ENCODE measurements at places on chromosomes 5 and 9. TPM values are rescaled to one million over a fixed set of nuclear protein-coding genes. Genes with fewer than 3 reads are reported as not detected.
A peak's percentile ranks its signal among the peaks of the same experiment; 100 is the strongest.

- H3K4me1 ChIP-seq = no peaks in the 10 kb centered on the region
- no peak overlapping the region for H3K27ac ChIP-seq
- no peaks in the 10 kb centered on the region for H3K36me3 ChIP-seq
- H3K27me3 ChIP-seq = no peaks in the 10 kb centered on the region
- no peak overlapping the region for H3K4me3 ChIP-seq
Measured at GRCh38 chr5:63398346-63398745, 563.9 kb downstream of the HTR1A start.

- H3K4me1 ChIP-seq = no peaks in the 10 kb centered on the region
- H3K4me3 ChIP-seq = no peak overlapping the region
- DNase-seq = no peak
Measured at GRCh38 chr5:132136906-132137305, 63.3 kb downstream of the CSF2 start.

DNA sequence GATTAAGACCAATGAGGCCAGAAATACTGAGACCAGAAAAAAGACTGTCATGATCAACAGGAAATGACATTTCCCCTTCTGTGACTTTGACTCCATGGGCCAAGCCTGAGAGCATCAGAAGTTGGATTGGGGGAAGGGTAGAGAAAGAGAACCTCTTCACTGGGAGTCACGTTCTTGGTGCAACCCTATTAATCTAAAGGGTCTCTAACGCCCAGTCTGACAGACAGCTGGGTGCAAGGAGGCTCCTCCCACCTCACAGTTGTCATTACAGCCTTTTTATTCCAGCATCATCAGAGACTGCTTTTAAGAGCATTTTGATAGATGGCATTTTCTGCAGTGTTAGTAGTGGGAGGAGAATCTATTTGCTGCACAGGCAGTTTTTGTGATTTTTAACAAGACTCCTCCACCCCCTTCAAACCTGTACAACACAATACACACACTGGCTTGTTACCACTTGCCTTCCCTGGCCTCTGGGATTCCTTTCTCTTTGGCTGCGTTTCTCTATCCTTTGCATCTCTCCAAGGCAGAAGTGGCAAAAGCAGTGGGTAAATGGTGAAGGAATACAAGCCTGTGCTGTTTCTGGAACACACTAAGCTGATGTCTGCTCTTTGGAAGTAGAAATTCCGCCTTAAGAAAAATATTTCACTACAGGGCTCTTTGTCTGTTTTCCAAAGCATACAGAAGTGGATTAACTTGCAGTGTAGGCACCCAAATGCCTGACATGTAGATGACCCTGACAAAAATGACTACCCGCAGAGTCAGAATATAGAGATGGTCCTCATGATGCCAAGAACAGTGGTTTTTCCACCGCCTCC is 310.4 kb upstream of the ZNF608 start:
- no peak for DNase-seq
- no peaks in the 10 kb centered on the region for H3K27me3 ChIP-seq
- no peaks in the 10 kb centered on the region for H3K36me3 ChIP-seq
- H3K4me1 ChIP-seq = no peaks in the 10 kb centered on the region
- no peak overlapping the region for H3K27ac ChIP-seq
- no peak overlapping the region for H3K4me3 ChIP-seq

DNA sequence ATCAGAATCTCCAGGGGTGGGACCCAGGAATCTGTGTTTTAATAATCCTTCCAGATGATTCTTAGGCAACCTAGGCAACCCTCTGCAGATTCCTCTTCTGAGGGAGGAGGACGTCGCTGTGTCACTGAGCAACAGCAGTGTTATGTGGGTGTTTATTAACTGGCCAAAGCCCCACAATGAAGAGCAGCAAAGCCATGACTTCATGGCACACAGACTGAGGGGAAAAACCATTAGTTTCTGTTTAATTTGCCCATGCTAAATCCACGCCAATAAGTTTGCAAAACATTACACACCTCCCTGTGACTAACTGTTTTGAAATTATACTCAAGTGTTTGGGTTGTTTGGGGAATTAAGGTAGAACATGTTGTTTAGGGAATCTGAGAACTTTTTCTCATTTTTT is 83.7 kb upstream of the TMED7 start:
- H3K27ac ChIP-seq = no peak overlapping the region
- H3K27me3 ChIP-seq = no peaks in the 10 kb centered on the region
- no peaks in the 10 kb centered on the region for H3K36me3 ChIP-seq
- DNase-seq = no peak
- no peak overlapping the region for H3K4me3 ChIP-seq

DNA sequence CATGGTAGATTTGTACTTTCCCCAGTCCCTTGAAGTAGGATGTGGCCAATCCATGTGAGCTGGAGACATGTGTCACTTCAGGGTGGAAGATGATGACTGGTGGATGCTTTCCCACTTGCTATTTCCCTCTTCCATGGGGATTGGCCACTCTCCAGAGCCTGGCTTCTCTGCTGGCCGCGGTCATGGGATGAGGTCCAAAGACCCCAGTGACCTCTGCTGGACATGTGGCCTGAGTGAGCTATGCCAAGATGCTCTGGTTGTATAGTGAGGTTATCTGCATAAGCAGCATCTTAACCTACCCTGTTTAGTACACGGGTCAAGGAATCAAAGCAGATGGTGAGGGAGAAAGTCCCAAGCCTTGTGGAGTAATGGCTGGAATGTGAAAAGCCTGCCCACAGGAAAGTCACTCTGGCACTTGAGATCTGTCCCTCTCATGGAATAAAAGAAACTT is 47.1 kb downstream of the SH3PXD2B start:
- no peaks in the 10 kb centered on the region for H3K36me3 ChIP-seq
- H3K4me3 ChIP-seq = no peak overlapping the region
- H3K27ac ChIP-seq = no peak overlapping the region
- peaks cover 34% of the 10 kb centered on the region for H3K4me1 ChIP-seq
- peaks cover 14% of the 10 kb centered on the region for H3K27me3 ChIP-seq

GRCh38 chr5:168842571-168843205 is 263.5 kb upstream of the PANK3 start:
- no peaks in the 10 kb centered on the region for H3K27me3 ChIP-seq
- no peak overlapping the region for H3K27ac ChIP-seq
- no peaks in the 10 kb centered on the region for H3K4me1 ChIP-seq
- no peak for DNase-seq
- no peaks in the 10 kb centered on the region for H3K36me3 ChIP-seq
- no peak overlapping the region for H3K4me3 ChIP-seq

DNA sequence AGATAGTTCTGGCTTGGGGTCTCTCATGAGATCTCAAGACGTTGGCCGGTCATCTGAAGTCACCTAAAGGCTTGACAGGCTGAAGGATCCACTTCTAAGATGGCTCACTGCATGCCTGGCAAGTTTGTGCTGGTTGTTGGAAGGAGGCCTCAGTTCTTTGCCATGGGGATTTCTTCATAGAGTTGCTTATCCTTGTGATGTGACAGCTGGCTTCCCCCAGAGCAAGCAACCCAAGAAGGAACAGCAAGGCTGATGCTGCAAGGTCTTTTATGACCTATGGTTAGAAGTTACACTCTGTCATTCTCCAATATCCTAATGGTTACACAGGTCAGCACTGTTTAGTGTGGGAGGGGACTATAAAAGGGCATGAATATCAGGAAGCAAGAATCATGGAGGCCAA is 20.7 kb upstream of the GRPEL2 start:
- H3K4me3 ChIP-seq = no peak overlapping the region
- H3K27me3 ChIP-seq = no peaks in the 10 kb centered on the region

- no peaks in the 10 kb centered on the region for H3K27me3 ChIP-seq
- H3K4me1 ChIP-seq = peaks cover 96% of the 10 kb centered on the region
- DNase-seq = no peak
- H3K4me3 ChIP-seq = no peak overlapping the region
- peaks cover 30% of the 10 kb centered on the region for H3K36me3 ChIP-seq
- peak overlapping the region; percentile 58 for H3K27ac ChIP-seq
Measured at GRCh38 chr9:128916204-128916603, 4.6 kb upstream of the PHYHD1 start.

GRCh38 chr5:154860765-154861164 is 2.3 kb downstream of the CNOT8 start:
- H3K4me1 ChIP-seq = peaks cover 67% of the 10 kb centered on the region
- DNase-seq = no peak
- H3K27ac ChIP-seq = peak overlapping the region; percentile 98
- H3K27me3 ChIP-seq = no peaks in the 10 kb centered on the region

- H3K4me3 ChIP-seq = no peak overlapping the region
- no peaks in the 10 kb centered on the region for H3K4me1 ChIP-seq
- no peak overlapping the region for H3K27ac ChIP-seq
- no peaks in the 10 kb centered on the region for H3K36me3 ChIP-seq
- no peaks in the 10 kb centered on the region for H3K27me3 ChIP-seq
Measured at GRCh38 chr9:111250875-111251842, 78.9 kb downstream of the OR2K2 start.

DNA sequence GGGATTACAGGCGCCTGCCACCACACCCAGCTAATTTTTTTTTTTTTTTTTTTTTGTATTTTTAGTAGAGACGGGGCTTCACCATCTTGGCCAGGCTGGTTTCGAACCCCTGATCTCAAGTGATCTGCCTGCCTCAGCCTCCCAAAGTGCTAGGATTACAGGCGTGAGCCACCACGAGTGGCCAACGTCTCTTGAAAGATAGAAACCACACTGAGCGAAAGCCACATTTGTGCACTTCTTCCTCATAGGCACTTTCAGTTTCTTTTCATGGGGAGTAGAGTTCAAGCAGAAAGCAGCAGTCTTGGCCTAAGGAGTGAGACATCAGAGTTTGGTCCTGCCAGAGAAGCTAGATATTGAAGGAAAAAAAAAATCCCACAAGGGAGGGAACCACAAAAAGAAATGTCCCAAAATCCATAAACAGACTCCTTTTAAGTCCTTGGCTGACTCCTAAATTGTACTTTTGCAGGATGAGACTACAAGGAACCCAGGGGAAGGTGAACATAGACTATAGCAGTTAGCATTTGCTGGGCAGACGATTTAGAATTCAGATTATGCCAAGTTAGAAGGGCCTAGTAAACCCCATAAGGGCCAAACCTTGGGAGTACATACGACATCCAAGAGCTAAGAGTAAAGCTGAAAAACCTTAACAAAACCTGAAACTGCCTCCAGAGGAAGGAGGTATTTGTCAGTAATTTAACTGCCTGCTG is 43.9 kb upstream of the GLIPR2 start:
- no peak for DNase-seq
- H3K36me3 ChIP-seq = no peaks in the 10 kb centered on the region
- peaks cover 23% of the 10 kb centered on the region for H3K4me1 ChIP-seq
- H3K27me3 ChIP-seq = no peaks in the 10 kb centered on the region

- H3K27ac ChIP-seq = no peak overlapping the region
- no peaks in the 10 kb centered on the region for H3K4me1 ChIP-seq
- no peak for DNase-seq
- no peaks in the 10 kb centered on the region for H3K27me3 ChIP-seq
- H3K36me3 ChIP-seq = no peaks in the 10 kb centered on the region
Measured at GRCh38 chr9:69317894-69318293, 7.1 kb upstream of the ENTREP1 start.

- H3K4me1 ChIP-seq = no peaks in the 10 kb centered on the region
- no peaks in the 10 kb centered on the region for H3K36me3 ChIP-seq
- no peak overlapping the region for H3K4me3 ChIP-seq
- H3K27ac ChIP-seq = no peak overlapping the region
Measured at GRCh38 chr9:96430377-96430776, 12.2 kb upstream of the ZNF367 start.

- H3K36me3 ChIP-seq = peaks cover 98% of the 10 kb centered on the region
- no peak overlapping the region for H3K4me3 ChIP-seq
- H3K27me3 ChIP-seq = no peaks in the 10 kb centered on the region
- DNase-seq = no peak
- H3K27ac ChIP-seq = no peak overlapping the region
- H3K4me1 ChIP-seq = peaks cover 4% of the 10 kb centered on the region
Measured at GRCh38 chr5:14365831-14366430, 215.7 kb upstream of the OTULINL start.

GRCh38 chr5:160165137-160166068 is 46.2 kb upstream of the PWWP2A start:
- peak overlapping the region; percentile 77 for H3K27ac ChIP-seq
- H3K4me3 ChIP-seq = no peak overlapping the region
- peaks cover 9% of the 10 kb centered on the region for H3K4me1 ChIP-seq
- peak; percentile 75 for DNase-seq
- no peaks in the 10 kb centered on the region for H3K27me3 ChIP-seq
- H3K36me3 ChIP-seq = no peaks in the 10 kb centered on the region

DNA sequence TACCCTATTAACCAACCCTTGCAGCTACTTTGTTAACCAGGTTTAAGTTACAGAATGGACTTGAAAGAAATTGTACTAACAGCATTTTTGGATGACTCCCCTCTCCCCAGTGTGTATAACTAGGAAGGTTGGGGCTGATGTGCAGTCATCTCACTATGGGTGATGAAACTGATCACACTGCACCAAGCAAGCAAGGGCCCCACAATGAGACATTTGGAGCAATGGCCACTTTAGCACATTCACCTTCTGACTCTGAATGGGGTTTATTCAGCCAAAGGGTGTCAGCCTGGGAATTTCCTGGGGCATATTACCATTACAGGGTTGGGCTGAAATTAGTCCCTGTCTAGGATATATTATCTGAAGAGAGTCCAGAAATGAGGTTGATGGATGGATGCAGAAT is 18.7 kb upstream of the CYFIP2 start:
- H3K4me3 ChIP-seq = no peak overlapping the region
- peaks cover 50% of the 10 kb centered on the region for H3K36me3 ChIP-seq
- no peak for DNase-seq
- peaks cover 51% of the 10 kb centered on the region for H3K4me1 ChIP-seq
- no peaks in the 10 kb centered on the region for H3K27me3 ChIP-seq
- no peak overlapping the region for H3K27ac ChIP-seq

DNA sequence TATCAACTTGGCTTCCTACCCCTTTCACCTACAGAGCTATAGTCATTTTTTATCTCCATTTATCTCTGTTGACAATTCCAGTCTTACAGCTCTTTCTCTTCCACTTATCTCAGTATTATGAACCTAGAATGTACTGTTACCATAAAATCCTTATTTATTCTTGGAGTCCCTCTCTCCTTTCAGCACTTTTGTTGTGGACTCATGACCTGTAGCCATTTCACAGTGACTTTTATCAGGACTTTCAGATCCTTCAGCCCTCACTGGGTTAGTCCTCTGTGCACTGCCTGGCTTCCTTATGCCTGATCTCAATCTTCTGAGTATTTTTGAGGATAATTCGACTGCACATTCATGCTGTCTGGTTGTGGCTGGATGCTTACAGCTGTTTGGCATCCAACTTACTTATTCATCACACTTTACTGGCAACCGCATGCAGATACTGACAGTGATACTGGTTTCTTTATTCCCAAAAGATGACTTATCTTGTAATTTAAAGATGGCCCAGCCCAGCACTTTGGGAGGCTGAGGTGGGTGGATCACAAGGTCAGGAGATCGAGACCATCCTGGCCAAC is 293.3 kb downstream of the MAN2A1 start:
- H3K36me3 ChIP-seq = no peaks in the 10 kb centered on the region
- no peak overlapping the region for H3K4me3 ChIP-seq
- DNase-seq = no peak
- H3K27ac ChIP-seq = no peak overlapping the region
- no peaks in the 10 kb centered on the region for H3K4me1 ChIP-seq

Gene ACTBL2
- total RNA-seq = not detected

Gene CLIC3
- 4.5 TPM for total RNA-seq

Gene C9orf85
- total RNA-seq = 16.3 TPM

Gene HAVCR2
- 17.2 TPM for total RNA-seq

Gene IER5L
- total RNA-seq = 6.5 TPM
